Activated CD4-positive, alpha-beta T cell treated with anti-CD3 and anti-CD28 coated beads, Interleukin-10, Interleukin-2, amounts not matched to agents 100 ng/mL and 50 ng/mL, durations not matched to agents 16 hours and 8 hours (primary cell): ENCODE measurements at places on chromosomes 11 and 22.
A peak's percentile ranks its signal among the peaks of the same experiment; 100 is the strongest.

GRCh38 chr22:29320546-29320945 is 5.0 kb upstream of the RASL10A start:
- DNase-seq = no peak

GRCh38 chr11:46826310-46827044 is 19.6 kb downstream of the CKAP5 start:
- peak; percentile 62 for DNase-seq

DNA sequence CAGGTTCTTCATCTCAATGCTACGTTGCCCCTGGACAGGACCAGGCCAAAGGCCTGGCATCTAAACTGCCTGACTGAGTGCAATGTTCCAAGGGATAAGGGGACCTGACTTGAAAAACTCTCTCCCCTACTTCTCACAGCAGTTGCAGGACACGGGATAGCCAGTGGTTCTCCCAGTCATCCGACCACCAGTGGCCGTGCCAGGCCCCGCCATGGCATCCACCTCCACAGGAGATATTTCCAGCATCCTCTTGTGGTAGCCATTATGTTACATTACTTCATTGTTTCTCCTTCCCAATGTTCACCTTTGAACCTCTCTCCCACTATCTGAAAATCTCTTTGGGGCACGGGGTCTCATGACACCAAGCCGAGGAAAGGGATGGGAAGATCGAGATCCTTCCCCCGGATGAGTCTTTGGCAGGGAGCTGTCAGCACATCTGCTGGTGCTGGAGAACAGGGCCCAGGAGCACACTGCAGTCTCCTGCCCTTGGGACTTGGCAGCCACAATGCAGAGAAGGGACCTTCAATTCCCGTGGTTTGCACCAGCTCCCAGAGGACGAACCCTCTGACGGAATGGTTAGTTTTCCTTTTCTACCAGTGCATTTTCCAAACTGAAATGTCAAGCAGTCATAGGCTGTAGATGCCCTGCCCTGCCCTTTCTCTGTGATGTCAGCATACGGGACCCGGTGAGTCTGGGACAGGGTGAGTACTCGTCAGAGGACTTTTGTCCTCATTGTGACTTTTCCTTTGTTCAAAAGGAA is 121.2 kb downstream of the ETS1 start:
- no peak for DNase-seq

GRCh38 chr22:26362471-26362870 is 66.6 kb upstream of the ASPHD2 start:
- no peak for DNase-seq

DNA sequence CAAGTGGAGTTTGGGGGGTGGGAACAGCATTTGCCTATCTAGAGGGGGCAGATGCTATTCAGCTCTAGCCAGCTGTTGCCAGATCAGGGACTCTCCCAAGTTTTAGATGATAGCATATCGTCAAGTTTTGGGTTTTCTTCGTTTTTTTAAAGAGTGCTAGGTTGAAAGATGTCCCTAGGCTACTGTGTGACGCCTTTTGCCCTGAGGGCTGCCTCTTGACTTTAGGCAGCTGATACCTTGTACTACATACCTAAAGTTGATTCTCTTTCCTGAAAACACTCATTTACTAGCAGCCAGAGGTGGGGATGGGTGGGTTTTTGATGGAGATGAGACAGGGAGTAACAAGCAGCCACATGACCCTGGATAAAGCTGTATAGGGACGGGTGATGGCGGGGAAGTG is 87.1 kb downstream of the ABTB2 start:
- DNase-seq = no peak

GRCh38 chr11:86773513-86774252 is 26.7 kb upstream of the PRSS23 start:
- DNase-seq = no peak

DNA sequence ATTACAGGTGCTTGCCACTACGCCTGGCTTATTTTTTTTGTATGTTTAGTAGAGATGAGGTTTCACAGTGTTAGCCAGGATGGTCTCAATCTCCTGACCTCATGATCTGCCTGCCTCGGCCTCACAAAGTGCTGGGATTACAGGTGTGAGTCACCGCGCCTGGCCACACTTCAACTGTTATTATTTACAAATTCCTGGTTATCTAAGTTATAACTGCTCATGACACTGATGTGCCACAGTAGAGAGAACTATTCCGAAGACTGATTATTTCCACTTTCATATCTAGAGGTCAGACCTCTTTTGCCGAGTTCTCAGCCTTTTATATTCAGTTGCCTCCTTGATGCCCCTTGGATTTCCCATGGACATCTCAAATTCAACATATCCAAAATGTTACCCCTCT is 3.9 kb upstream of the NUP160 start:
- DNase-seq = no peak

GRCh38 chr11:80587906-80588305 is 1147.1 kb upstream of the TENM4 start:
- no peak for DNase-seq

GRCh38 chr11:96038046-96038445 is 114.1 kb upstream of the MTMR2 start:
- DNase-seq = no peak

DNA sequence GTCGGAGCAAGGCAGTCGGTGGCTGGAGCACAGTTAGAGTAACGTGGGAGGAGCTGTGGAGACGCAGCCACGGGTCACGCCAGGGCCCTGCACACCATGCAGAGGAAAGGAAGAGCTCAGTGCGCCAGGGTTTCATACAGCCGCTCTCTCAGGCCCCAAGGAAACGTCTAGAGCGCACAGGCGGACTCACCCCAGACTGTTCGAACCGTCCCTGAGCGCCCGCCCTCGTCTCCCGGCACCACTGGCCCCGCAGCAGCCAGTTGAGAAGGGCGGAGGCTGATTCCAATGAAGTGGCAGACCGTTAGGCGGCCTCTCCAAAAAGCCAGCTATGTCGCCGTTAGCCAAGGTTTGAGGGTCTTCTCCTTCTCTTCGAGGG is 483 bp upstream of the HYLS1 start:
- DNase-seq = peak; percentile 61

DNA sequence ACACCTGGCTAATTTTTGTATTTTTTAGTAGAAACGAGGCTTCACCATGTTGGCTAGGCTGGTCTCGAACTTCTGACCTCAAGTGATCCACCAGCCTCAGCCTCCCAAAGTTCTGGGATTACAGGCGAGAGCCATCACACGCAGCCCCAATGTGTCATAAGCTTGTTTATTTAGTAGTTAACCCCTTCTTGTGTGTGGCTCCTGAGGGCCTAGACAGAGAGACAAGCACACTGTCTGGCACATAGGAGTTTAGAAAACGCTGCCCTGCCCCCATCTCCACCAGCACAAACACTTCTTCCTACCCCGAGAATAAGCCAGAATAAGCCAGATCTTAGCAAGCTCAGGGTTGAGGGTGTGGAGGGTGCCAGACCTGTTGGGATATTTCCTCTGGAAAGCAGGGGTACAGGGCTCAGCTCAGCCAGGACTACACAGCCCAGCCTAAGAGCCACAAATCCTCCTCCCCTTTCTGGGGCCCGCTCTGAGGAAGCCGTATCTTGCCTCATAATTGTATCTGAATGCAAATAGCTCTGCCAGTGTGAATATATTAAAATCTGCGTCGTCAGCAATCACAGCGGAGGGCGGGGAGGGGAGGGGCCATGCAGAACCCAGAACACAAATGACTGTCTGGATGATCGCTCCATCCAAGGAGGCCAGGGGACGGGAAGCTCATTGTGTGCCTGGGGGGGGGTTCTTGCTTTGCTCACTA is 247.3 kb downstream of the MN1 start:
- DNase-seq = no peak

DNA sequence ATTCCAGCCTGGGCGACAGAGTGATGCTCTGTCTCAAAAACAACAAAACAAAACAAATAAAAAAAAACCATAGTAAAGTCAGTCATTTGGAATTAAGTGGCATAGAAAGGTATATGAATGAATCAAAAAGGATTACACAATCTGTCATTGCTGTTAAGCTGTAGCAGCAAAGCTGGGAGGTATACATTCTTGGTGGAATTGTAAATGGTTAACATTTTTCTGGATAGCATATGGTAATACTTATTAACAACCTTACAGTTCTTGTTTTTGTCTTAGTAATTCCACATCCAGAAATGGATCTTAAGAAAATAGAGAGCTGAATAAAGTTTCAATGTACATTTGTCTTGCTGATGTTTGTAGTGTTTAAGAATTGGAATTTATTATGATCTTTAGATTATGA is 30.0 kb downstream of the DDX10 start:
- no peak for DNase-seq

DNA sequence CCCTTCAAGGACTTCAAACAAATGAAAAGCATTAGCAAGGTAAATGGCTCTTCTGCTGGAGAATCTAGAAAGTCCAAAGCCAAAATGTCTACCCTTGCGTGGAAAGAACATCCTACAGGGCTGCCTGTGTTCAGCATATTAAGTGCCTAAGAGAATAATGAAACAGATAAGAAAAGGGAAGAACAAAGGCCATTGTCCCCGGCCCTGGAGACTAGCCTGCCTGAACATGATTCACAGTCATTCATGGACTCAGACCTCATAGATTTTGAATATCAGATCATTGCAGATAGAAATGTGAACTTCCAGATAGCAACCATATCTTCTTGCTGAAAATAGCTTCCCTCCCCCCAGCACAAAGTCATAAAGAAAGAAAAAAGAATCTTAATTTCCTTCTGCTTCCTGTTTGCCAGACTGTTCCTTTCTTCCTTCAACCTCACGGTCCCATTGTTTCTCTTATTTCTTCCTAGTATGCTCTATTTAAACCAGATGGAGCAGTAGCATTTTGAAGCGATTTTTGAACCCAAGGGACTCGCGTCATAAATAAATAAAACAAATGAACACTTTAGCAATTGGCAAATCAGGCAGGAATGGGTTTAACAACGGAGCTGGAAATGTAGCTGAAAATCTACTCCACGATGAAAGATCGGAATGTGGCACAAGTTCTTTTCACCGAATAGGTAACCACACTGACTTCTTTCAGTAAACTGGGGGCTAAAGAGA is 408.2 kb upstream of the CCDC90B start:
- no peak for DNase-seq

GRCh38 chr11:121996574-121996973 is 119.4 kb downstream of the BLID start:
- DNase-seq = no peak

- no peak for DNase-seq
Measured at GRCh38 chr22:46664301-46664855, 44.2 kb downstream of the GRAMD4 start.

DNA sequence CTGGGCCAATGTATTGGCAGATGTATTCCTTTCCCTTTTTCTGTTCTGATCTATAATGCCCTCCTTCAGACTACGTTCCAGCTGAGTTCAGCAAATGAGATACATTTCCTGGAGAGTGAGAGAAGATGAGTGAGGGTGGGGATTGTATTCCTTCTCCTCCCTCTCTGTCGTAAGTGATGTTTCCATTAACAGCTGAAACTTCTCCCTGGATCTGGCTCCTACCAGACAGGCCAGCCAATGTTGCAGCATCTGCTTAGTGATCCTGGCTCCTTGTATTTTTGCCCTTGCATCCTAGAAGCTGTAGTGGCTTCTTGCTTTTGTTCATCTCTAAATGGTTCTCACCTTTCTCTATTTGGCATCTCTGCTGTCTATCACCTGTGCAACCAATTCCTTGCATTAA is 48.2 kb upstream of the MTMR2 start:
- no peak for DNase-seq

DNA sequence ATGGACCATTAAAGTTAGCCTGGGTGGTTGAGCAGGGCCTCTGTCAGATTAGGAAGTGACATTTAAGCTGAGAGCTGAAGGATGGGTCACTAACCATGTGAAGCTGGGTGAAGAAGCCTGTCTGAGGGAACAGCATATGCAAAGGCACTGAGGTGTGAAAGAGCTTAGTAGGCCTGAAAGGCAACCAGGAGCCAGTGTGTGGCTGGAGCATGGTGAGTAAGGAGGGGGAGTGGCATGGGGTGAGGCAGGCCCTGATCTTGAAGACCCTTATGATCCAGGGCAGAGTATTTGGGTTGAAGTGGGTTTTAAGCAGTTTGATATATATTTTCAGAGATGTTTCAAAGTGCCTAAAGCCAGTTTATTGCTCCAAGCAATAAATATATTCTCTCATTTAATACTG is 48.8 kb downstream of the PARVA start:
- DNase-seq = no peak

GRCh38 chr22:30279046-30279788 is 10.1 kb downstream of the CASTOR1 start:
- no peak for DNase-seq

GRCh38 chr11:8060801-8061554 is 20.0 kb upstream of the TUB start:
- no peak for DNase-seq

DNA sequence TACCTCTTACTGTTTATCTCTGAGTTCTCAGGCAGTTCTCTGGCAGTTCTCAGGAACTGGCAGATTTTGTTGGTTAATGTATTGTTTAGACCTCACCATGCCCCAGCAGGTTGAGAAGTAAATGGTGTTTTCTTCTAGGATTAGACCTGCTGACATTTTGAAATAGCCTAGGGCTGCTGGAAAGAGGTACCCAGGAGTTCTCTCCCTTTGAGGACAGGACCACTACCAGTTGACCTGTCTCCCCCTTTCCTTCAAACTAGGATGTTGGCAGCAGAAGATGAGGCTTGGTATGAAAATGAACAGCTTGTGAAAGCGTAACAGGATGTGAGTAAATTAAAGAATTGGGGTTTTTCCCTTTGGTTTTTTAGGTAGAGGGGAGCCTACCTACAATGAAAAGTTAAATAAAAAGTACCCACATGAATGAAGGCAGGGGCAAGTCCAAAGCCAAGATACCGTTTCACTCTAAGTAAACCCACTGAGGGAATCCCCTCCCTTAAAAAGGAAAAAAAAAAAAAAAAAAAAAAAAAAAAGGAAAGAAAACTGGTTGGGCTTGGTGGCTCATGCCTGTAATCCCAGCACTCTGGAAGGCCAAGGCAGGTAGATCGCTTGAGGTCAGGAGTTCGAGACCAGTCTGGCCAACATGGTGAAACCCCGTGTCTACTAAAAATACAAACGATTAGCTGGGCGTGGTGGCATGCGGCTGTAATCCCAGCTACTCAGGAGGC is 96.2 kb downstream of the PDHX start:
- peak; percentile 89 for DNase-seq

GRCh38 chr11:13462311-13462900 is 616 bp downstream of the BTBD10 start:
- peak; percentile 66 for DNase-seq
